ENCODE measurements at places on chromosomes 2 and 18. TPM values are rescaled to one million over a fixed set of nuclear protein-coding genes. Genes with fewer than 3 reads are reported as not detected.

- no peak overlapping the region for H3K4me3 ChIP-seq
- H3K4me1 ChIP-seq: no peaks in the 10 kb centered on the region
- DNase-seq: no peak
- no peak overlapping the region for H3K27ac ChIP-seq
Measured at GRCh38 chr2:162327806-162328205, 9.3 kb upstream of the IFIH1 start.

DOCK10 gene
- 19.7 TPM for total RNA-seq

DNA sequence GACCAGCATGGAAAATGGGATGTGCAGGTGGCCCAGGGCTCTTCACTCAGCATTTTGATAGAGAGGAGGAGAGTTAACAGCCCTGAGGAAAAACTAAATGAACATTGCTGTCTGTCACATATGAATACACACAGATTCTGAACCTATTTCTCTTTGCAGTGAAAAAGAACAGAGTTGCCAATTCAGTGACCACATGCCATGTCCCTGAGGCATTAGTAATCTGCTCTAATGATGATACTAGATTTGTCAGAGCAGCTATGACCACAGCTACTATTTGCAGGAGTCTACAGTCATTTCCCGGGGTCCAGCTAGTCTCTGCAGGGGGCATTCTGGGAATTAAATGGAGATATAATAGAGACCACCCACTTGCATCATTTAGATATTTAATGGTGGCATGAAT, 267.6 kb downstream of the TMX3 start:
- no peak overlapping the region for H3K27ac ChIP-seq
- no peaks in the 10 kb centered on the region for H3K36me3 ChIP-seq
- H3K27me3 ChIP-seq: no peaks in the 10 kb centered on the region
- no peak overlapping the region for H3K4me3 ChIP-seq
- DNase-seq: no peak

DNA sequence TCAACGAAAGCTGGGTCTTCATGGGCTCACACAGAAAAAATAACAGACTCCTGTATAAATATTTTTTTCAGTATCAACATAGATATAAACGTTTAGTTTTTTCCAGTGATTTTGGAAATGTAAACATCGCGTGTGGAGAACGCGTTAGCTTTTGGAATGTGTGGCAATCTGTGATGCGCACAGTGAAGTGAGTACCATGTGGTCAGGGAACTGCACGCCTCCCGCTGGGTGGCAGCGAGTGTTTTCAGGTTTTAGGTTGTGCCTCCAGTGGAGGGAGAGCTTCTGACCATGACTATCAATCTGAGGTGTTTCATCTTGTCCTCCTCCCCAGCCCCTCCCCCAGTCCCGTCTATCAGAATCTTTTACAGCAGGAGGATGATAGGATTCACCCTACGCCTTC, 127.8 kb downstream of the ARHGAP28 start:
- no peaks in the 10 kb centered on the region for H3K4me1 ChIP-seq
- H3K36me3 ChIP-seq: no peaks in the 10 kb centered on the region
- H3K27me3 ChIP-seq: no peaks in the 10 kb centered on the region
- no peak overlapping the region for H3K27ac ChIP-seq
- H3K4me3 ChIP-seq: no peak overlapping the region

COL3A1 gene
- 174 TPM for total RNA-seq

DNA sequence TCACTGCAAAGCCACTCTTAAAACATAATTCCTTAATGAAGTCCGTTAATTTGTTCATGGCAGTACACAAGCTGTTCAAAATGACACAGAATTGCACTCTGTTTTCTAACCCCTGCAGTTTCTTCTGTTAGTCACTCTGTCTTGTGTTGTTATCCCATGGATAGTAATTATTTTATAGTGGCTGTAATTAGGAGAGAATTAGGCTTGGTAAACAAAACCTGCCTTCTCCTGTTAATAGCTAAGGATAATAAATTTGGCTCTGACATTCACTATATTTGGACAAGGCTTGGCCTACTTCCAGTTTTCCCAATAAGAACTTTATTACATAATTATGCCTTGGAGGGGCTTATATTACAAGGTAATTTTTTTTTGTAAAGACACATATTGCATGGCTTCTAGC, 330.3 kb upstream of the FIGN start:
- DNase-seq: no peak
- H3K36me3 ChIP-seq: no peaks in the 10 kb centered on the region
- no peak overlapping the region for H3K4me3 ChIP-seq
- H3K27me3 ChIP-seq: no peaks in the 10 kb centered on the region

SCYGR7 gene
- total RNA-seq: not detected

- H3K27me3 ChIP-seq: no peaks in the 10 kb centered on the region
- no peak overlapping the region for H3K27ac ChIP-seq
- H3K4me1 ChIP-seq: no peaks in the 10 kb centered on the region
- H3K36me3 ChIP-seq: no peaks in the 10 kb centered on the region
Measured at GRCh38 chr2:177633910-177634294, 241.3 kb downstream of the AGPS start.

GRCh38 chr2:42297322-42297936, 63.6 kb downstream of the COX7A2L start:
- H3K36me3 ChIP-seq: peaks cover 51% of the 10 kb centered on the region
- no peak overlapping the region for H3K4me3 ChIP-seq
- H3K4me1 ChIP-seq: no peaks in the 10 kb centered on the region
- DNase-seq: no peak

PRADC1 gene
- 18.7 TPM for total RNA-seq

UBE2E3 gene
- 83.5 TPM for total RNA-seq

- no peaks in the 10 kb centered on the region for H3K27me3 ChIP-seq
- H3K36me3 ChIP-seq: no peaks in the 10 kb centered on the region
- no peak overlapping the region for H3K27ac ChIP-seq
- H3K4me1 ChIP-seq: no peaks in the 10 kb centered on the region
- H3K4me3 ChIP-seq: no peak overlapping the region
- no peak for DNase-seq
Measured at GRCh38 chr2:235588750-235589149, 94.9 kb downstream of the AGAP1 start.

GRCh38 chr2:179170901-179171300, 93.7 kb downstream of the SESTD1 start:
- H3K36me3 ChIP-seq: peaks cover 38% of the 10 kb centered on the region
- H3K27me3 ChIP-seq: no peaks in the 10 kb centered on the region
- no peak overlapping the region for H3K27ac ChIP-seq
- DNase-seq: no peak

DNA sequence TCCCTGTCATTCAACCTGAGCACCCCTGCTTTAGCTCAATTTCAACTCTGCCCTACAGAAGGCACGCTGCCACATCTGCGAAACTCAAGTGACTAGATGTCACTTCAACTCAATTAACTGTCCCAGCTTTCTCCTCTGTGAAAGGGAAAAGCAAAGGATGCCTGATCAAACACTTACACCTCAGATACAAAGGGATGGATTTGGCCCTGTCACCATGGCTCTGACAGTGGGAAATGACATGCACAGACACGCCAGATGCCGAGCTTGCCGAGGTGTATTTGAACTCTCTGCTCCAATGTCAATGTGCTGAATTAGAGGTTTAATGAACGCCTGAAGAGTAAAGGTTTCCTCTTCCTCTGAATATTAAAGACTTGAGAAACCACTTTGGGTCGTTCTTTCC, 481.1 kb downstream of the CBLN2 start:
- H3K27ac ChIP-seq: no peak overlapping the region
- no peak overlapping the region for H3K4me3 ChIP-seq
- H3K36me3 ChIP-seq: no peaks in the 10 kb centered on the region
- DNase-seq: no peak
- H3K4me1 ChIP-seq: no peaks in the 10 kb centered on the region
- no peaks in the 10 kb centered on the region for H3K27me3 ChIP-seq

PCARE gene
- total RNA-seq: 2.9 TPM

CHRND gene
- not detected for total RNA-seq

DNA sequence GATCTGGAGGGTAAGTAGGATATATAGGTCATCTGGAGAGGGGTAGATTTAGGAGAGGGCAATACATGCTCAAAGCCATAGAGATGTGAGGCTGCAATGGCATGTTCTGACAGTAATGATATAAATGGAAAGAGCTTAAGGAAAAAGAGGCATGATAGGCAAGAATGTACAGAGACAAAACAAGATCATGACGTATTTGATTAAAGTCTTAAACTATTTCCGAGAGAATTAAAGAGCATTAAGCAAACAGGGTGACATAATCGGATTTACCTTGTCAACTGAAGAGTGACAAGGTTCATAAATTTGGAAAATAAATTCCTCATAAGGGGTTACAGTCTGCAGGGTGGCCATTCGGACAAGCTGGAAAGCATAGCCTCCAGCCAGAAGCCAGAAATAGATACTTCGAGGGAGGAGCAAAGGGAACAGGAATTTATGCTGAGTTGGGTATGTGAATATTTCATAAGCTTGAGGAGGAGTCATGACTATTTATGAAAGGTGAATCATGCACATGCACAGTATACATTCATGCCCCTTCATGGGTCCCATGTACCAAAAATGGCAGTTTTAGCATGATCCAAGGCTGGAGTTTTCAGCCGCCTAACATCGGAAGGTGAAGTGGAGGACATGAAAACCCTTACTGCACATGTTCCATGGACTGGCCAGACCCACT, 396.2 kb upstream of the VWC2L start:
- no peaks in the 10 kb centered on the region for H3K27me3 ChIP-seq
- no peaks in the 10 kb centered on the region for H3K36me3 ChIP-seq
- no peak for DNase-seq
- no peaks in the 10 kb centered on the region for H3K4me1 ChIP-seq
- no peak overlapping the region for H3K4me3 ChIP-seq

DNA sequence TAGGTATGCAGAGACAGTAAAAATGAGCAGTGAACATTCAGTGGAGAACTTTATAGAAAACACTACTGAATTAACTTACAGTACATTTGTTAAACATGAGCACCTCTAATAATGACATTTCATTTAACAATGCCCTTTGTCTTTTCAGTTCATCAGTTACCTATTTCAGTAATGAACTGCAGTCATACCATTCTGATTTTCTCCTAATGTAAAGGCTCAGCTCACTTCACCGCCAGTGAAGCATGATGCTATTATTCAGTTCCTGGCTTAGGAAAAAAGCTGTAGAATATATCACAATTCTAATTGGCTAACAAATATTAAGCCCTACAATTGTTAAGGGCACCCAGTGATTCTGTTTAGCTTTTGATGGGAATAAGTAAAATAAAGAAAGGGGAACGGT, 37.1 kb upstream of the CCDC93 start:
- H3K4me1 ChIP-seq: no peaks in the 10 kb centered on the region
- H3K27me3 ChIP-seq: peaks cover 35% of the 10 kb centered on the region
- no peak for DNase-seq
- H3K4me3 ChIP-seq: no peak overlapping the region
- no peak overlapping the region for H3K27ac ChIP-seq
- H3K36me3 ChIP-seq: no peaks in the 10 kb centered on the region

SKOR2 gene
- total RNA-seq: not detected

FBXO41 gene
- total RNA-seq: 0.55 TPM

FBXO48 gene
- total RNA-seq: 1.2 TPM

CCDC178 gene
- 24.5 TPM for total RNA-seq
